ENCODE measurements at places on chromosomes 16 and 17.

- no peak for DNase-seq
Observed at GRCh38 chr16:55301385-55302008, 22.5 kb upstream of the IRX6 start.

DNA sequence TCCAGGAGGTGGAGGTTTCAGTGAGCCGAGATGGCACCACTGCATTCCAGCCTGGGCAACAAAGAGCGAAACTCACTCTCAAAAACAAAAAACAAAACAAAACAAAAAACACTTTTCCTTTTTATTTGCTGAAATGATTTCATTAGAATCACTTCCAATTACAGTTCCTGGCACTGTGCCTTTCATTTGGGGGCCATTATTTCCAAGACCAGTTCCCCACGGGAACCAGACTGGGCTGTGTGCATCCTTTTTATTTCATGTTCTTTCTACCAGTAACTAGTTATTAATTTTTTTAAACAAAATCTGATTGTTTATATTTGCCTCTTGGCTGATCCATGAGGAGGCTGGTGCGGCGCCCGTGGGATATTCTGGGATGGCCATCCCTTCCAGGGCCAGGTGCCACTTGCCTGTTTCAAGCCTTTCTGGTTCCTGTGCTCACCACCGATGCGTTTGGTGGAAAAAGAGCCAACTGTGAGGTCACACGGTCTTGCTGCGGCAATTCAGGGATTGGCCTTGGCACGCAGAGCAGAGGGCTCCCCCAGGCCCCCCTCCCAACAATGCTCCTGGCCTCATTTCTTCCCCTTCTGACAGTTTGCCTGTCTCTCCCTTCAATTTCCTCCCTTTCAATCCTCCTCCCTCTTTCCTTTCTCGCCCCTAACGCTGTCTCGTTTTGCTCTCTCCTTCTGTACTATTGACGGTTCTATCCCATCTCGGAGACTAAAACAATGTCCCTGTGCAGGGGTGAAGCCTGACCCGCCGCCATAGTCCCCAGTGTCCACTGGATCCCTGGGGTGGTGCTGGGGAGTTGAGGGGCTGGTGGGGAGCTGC, 13.4 kb downstream of the UBALD1 start:
- no peak for DNase-seq

DNA sequence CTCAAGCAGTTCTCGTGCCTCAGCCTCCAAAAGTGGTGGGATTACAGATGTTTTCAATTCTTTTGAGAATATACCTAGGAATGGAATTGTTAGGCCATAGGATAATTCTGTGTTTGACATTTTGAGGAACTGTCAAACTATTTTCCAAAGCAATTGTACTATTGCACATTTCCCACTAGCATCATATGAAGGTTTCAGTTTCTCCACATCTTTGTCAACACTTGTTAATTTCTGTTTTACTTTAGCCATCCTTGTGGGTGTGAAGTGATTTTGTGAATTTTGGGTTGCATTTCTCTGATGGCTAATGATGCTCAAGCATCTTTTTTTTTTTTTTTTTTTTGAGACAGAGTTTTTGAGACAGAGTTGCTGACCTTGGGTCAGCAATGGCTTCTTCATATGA, 6.2 kb downstream of the NT5M start:
- no peak for DNase-seq

DNA sequence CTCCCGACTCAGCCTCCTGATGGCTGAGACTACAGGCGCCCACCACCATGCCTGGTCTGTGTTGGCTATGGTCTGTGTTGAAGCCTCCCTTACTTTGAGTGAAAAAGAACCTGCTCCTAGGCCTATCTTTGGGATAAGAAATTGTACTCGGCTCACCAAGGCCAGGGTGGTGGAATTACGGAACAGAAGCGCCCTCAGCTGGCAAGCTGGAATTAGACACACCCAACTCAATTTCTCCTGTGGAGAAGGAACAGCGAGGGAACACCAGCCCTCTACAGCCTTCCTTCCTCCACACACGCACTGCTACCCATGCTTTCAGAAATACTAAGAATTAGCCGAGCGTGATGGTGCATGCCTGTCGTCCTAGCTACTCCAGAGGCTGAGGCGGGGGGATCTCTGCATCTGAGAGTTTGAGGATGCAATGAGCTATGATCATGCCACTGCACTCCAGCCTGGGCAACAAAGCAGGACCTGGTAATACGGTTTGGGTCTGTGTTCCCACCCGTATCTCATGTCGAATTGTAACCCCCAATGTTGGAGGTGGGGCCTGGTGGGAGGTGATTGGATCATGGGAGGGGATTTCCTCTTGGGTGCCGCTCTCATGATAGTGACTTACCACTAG, 40.1 kb upstream of the RBBP6 start:
- DNase-seq: peak; percentile 2

DNA sequence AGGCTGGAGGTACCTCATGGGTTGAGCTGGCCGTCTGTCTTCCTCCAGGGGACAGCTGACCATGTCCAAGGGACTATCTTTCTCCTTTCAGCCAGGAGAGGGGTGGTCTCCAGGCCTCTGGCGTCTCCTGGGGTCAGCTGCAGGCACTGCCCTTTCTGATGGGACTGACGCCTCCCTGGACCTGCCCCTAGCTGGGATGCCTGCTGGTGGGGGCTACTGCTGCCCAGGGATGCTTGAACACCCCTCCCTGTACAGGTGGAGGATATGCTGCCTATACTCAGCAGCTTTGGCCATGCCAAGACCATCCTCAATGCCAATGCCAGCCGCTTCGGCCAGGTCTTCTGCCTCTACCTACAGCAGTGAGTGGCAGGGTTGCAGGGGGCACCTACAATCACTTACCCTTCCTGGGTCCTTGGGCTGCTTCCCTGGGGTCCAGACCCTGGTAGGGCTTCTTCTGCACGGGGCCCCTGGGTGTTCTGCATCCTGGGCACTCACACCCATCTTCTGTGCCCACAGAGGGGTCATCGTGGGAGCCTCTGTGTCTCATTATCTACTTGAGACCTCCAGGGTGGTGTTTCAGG, 4.2 kb downstream of the MYO15B start:
- no peak for DNase-seq

GRCh38 chr17:16314189-16314588, 39.1 kb downstream of the CENPV start:
- no peak for DNase-seq

Data from NCI-H1694 treated with DMSO at 0.1 percent for 48 hours (cell line).